ENCODE measurements at places on chromosomes 12 and 14.

DNA sequence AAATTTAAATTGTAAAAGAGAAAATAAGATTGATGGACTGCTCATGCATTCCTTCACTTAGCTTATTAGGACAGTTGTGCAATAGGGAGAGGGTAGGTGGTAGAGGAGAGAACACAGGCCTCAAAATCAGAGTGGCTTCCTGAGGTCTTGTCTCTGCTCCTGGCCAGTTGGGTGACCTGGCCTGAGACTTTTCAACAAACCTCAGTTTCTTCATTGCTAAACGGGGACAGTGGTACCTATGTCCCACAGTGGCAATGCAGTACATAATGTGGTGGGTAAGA, 2.6 kb downstream of the MAP3K12 start:
- no peak for DNase-seq

- no peak for DNase-seq
Measured at GRCh38 chr12:57218030-57218853, 1.6 kb downstream of the NXPH4 start.

DNA sequence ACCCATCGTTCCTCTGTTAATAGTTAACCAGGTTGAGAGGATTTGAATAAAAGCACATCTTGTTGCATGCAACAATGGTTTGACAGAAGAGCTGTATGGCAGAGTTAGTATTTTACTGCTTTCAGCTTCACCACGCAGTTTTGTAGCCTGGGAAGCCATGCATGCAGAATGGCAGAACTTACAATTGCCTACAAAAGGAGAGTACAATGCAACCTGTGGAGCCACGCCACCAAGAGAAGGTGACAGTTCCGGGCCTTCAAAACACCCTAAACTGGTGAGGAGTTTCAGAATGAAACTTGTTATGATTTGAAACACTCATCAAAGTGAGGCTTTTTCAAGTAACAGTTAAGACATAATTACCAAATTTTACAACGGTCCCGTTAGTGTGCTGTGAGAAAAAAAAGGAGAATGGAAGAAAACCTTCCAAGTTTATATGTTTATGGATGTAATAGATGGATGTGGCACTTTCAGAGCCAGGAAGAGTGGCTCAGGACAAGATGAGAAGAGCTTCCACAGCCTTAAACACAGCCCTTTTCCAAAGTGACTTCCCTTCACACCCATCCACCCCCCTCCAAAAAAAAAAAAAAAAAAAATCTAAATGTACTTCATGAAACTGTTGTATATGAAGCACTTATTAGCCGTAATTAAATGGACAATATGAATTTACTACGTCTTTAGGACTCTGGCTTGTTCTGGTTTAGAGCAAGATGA, 158.7 kb downstream of the EGLN3 start:
- no peak for DNase-seq

DNA sequence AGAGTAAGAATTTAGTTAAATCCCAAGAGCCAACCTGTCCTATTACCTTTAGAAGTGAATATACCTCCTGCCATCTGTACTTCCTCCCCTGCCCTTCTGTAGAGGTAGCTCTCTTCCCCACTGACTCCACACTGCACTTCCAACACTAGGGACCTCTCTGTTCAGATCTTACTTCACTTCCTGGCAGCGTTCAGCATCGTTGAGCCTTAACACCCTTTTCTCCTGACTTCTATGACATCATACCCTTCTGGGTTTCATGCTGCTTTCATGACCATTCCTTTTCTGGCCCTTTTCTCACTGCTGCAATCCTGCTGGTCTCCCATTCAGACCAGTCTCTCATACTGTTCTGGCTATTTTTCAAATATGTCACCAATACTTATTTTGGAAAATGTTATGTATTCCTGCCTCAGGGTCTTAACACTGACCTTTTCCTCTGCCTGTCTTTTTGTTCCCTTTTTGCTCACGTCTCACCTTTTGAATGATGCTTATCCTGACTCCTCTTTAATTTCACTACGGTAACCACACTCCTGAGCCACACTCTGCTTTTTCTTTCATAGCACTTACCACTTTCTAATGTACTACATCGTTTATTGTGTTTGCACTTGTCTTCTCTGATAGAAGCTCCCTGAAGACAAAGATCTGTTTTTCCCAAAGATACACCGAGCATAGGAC, 67.6 kb downstream of the PLEKHA5 start:
- DNase-seq: no peak

DNA sequence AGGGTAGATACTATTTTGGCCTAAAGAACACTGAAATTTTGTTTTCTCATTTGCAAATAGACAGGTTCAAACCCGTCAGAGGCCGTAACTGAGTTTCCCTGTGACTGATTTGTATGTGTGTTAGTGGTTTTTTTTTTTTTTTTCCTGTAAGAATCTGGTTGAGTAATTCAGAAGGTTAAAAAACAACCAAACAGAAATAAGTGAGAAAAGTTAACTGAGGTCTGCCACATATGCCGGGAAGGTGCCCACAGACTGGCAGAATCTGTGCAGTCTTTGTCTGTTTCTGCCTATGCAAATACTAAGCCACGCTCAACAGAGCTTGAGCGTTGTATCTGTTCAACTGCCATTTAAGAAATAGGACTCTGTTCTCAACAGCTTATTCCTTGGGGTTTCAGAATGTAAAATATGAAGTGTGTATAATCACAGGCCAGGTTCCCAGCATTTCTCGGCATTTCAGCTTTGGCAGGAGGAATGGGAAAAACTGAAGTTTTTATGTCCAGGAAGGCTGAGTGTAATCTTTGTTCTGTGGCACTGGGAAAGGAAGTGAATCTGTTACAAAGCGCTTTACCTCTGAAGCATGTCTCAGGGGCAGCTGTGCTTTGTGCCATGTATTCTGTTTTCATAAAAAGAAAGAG, 181.9 kb downstream of the PRKCH start:
- DNase-seq: peak; percentile 73

- DNase-seq: no peak
Measured at GRCh38 chr12:3698218-3698974, 54.5 kb downstream of the CRACR2A start.

DNA sequence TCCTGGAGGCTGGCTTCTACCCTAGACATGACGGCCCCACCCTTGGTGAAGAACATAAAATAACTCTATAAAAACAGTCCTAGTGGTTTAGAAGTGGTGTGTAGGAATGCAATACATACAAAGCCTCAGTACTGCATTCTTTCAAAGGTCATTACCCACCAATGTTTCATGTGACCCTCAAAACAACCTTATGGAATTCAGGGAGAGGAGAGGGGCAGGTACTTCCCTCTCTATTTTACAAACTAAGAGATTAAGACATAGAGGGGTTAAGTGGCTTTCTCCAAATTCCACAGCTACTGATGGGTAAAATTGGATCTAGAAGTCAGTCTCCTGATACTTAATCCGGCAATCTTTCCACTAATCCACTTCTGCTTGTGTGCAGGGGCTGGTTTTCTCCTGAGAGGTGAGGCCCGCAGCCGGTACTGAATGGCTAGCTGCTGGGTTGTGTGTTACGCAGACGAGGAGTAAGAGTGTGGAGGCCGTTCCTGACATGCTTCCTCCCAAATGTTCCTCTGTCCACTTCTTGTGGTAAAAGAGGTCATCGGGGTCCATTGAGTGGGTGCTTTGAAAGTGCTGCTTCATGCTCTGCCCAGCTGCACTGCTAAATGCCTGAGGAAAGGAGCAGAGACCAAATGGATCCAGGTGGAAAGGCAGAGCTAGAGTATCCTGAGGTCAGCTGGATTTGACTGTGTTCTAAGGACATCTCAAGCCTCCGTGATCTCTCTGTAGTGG, 16.2 kb downstream of the SLC7A8 start:
- DNase-seq: no peak

- no peak for DNase-seq
Measured at GRCh38 chr12:67047634-67048033, 221.5 kb upstream of the CAND1 start.

DNA sequence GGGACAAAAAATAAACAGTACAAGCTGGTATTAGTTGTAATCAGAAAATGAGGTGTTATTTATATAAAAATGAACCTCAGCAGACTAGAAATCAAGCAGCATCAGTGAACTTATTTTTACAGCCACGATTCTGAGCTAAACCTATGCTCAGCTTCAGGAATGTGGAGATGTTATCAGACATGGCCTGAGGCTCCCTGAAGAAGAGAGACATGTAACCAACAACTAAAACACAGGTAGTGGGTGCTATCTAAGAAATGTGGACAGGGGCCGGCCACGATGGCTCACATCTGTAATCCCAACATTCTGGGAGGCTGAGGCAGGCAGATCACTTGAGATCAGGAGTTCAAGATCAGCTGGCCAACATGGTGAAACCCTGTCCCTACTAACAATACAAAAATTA, 534.3 kb downstream of the VRK1 start:
- DNase-seq: no peak

DNA sequence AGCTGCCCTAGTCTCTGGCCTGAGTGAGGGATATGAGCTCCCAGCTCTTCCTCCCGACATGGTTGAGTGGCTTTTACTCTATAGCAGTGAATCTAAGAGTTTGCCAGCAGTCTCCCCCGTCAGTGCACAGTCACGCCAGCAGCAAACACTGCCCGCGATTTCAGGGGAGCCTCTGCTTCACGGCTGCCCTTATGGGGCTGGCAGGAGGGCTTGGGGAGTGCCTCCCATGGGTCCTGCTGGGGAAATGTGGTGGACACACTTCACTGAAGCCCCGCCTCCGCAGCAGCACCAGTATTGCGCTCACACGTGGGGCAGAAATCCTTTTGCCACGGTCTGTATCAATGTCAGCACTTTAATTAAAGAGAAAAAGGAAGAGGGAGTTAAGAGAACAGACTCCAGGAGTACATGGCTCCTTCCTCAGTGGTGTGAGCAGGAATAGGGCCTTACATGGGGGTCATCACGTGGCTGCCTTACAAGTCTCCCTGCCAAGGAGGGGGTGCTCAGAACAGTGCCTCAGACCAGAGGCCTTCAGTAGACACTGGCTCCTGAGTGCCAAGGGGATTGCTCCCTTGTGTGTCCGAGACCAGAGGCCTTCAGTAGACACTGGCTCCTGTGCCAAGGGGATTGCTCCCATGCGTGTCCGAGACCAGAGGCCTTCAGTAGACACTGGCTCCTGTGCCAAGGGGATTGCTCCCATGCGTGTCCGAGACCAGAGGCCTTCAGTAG, 55.7 kb downstream of the SFSWAP start:
- DNase-seq: no peak

DNA sequence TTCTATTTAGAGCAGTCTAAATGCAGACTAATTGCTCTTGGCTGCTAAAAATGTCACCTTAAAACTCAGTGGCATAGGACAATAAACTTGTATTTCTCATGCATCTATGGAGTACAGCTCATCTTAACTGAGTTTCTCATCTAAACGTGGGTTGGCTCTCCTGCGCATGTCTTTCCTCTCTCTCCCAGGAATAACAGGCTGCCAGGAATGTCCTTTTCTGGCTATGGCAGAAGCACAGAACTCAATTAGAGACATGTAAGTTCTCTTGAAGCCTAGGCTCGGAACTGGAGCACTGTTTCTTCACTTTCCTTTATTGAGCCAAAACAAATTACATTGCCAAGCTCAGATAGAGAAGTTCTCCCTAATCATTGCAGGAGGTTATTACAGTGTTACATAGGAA, 722.3 kb upstream of the FLRT2 start:
- DNase-seq: no peak

GRCh38 chr12:29617407-29617803, 119.9 kb upstream of the OVCH1 start:
- no peak for DNase-seq

DNA sequence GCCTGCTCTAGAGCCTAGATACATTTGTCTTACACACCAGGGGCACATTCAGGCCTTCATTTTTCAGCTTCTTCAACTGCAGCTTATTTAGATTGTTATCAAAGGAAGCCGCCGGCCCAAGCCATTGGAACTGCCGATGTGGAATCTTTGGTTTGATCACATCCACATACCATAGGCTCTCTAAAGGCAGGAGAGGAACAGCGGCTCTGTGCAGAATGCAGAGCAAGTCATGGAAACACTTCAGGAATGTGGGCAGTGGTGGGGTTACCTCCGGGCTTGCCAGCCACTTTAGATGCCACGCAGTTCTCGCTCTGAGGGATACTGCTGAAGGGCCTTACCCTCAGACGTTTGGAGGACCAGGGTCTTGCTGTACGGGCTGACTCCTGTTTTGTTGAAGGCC, 53.4 kb upstream of the PYGL start:
- DNase-seq: no peak

DNA sequence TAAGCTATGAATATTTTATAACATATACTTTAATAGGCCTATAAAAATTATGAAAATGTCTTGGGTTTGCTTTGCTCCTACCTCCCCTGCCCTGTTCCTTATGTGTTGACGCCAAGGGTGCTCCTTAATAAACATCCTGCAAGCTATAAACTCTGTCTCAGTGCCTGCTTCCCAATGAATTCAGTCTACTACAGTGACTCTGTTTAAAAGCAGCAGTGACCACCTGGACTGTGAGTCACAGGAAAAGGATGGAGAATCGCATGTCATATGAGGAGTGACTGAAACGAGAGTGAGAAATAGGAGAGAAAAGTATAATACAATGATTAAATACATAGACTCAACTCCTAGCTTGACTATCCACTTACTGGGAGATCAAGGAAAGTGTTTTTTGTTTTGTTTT, 41.1 kb upstream of the CFAP54 start:
- DNase-seq: no peak

GRCh38 chr14:33999771-34000291, 49.0 kb upstream of the EGLN3 start:
- DNase-seq: no peak
